Esophagus muscularis mucosa (tissue), 4 donors: ENCODE measurements at places on chromosomes 5 and 9. TPM values are rescaled to one million over a fixed set of nuclear protein-coding genes. Genes with fewer than 3 reads are reported as not detected.

DNA sequence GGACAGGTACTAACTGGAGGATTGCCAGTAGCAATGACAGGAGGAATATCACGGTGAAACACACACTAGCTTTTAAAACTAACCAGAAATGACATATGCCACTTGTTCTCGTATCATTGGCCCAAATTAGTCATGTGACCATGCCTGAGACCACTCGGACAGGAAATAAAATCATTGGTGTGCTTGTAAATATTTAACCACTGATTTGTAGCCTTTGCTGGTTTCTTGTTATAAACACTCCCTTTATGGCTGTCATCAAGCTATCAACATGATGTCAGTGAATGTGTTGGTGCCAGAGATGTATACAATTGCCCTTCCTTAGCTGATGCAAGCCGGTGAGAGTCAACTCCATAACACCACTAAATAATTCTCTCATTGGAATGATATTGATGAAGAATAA is 123.7 kb upstream of the ANKH start:
- no peak for DNase-seq
- no peak overlapping the region for H3K4me3 ChIP-seq
- no peak overlapping the region for H3K27ac ChIP-seq

DNA sequence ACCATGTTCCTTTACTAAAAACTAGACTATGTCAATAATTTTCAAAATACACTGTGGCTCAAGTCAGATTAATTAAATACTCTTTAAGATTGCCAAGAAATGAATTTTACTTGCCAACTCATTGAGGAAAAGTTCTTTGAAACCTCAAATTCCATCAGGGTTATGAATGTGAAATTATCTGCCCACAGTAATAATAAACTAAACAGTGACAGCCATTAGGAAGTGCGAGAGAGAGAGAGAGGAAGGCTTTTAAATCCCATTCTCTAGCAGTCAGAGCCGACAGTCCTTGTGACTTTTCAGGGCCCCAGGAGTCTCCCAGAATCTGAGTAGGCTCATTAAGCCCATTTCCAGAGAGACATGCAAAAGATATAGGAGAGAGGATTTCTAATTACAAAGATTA is 236.1 kb downstream of the MARCHF11 start:
- H3K4me1 ChIP-seq: no peaks in the 10 kb centered on the region
- peaks cover 23% of the 10 kb centered on the region for H3K36me3 ChIP-seq
- no peak overlapping the region for H3K27ac ChIP-seq

DNA sequence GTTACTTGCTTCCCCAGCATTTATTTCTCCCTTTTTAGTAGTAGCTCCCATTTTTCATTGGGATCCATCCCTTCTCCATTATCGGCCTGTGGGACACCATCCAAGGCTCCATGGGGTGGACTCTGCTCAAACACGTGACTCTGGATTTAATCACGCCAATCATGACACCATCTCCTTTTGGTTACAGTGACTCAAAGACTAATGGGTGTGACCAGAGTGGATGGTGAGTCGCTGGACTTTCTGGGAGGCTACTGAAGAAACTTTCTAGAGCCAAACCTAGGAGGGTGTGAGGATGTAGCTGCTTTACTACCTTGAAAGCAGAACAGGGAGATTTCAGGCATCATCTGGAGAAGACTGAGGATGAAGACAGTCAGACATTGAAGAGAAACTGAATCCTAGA is 93.1 kb downstream of the PJA2 start:
- no peaks in the 10 kb centered on the region for H3K27me3 ChIP-seq
- no peak overlapping the region for H3K4me3 ChIP-seq
- no peaks in the 10 kb centered on the region for H3K36me3 ChIP-seq
- no peak for DNase-seq

- H3K4me1 ChIP-seq: no peaks in the 10 kb centered on the region
- no peak overlapping the region for H3K27ac ChIP-seq
- H3K36me3 ChIP-seq: no peaks in the 10 kb centered on the region
Observed at GRCh38 chr5:89303033-89303480, 420.1 kb upstream of the MEF2C start.

Gene REXO4
- 15.0 TPM for total RNA-seq

Gene ADRA1B
- total RNA-seq: 2.8 TPM
